ENCODE measurements at places on chromosomes 2 and 18.

DNA sequence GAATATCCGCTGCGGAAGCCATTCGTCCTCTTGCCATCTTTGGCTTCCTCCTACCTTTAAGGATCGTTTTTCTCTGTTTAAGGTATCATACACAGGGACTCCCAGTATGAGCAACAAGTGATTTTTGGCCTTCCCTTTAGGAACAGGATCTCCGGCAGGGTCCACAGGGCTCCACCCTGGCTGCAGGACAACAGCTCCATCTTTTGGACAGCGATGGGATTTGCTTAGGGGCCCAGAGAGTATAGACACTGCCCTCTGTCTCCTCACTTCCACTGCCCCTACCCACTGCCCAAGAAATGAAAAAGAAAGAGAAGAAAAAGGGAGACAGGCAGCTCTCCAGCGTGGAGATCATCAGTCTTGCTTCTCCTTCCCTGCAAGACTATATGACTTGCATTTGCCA, 224.5 kb downstream of the UXS1 start:
- DNase-seq = peak; percentile 65

GRCh38 chr2:42566025-42566424, 2.4 kb upstream of the MTA3 start:
- DNase-seq = no peak

- DNase-seq = peak; percentile 57
These were observed 19.1 kb upstream of the SLC20A1 start for GRCh38 chr2:112626604-112627059.

GRCh38 chr2:220660277-220661145, 911.6 kb downstream of the EPHA4 start:
- DNase-seq = no peak

- DNase-seq = peak; percentile 18
These were observed 1154.5 kb upstream of the CHAC2 start for GRCh38 chr2:52613064-52613463.

- DNase-seq = no peak
These were observed 20.6 kb upstream of the DSG4 start for GRCh38 chr18:31356025-31356424.

- DNase-seq = no peak
These were observed 187.4 kb upstream of the NCKAP5 start for GRCh38 chr2:133755480-133756300.

DNA sequence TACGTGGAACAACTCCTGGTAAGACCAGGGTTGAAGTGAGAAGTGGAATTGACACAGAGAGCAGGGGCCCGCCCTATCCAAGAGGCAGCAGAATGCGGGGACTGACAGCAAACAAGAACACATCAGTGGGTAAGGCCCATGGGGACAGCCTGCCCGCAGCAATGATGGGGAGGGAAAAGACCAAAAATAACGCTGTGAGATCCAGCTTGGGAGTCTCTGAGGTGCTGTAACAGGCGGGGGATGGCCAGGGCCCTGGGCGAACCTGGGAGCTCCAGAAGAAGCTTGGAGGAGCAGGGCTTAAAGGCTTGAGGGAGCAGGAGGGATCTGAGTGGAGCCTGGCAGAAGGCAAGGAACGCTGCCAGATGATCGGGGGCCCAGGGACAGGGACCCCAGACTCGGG, 173.4 kb downstream of the TMEM200C start:
- no peak for DNase-seq

DNA sequence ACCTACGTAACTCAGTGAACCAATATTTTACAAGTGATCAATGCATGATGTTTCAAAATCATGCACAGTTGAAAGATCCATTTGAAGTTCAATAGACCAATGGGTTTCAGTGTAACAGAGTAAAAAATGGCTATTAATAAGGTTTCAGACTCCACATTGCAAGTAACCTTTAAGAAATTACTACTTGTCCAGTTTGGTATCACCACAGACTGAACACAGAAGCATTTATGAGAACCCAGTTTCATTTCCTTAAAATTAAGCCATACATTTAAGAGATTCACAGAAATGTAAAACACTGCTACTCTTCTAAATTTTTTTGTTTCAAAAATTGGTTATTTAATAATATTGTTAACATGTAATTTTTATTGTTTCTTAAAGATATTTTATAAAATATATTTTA, 98.9 kb upstream of the CHRNA1 start:
- DNase-seq = no peak

GRCh38 chr18:48194591-48195181, 214.5 kb downstream of the ZBTB7C start:
- no peak for DNase-seq

Data from WERI-Rb-1 (cell line).